ENCODE measurements at places on chromosomes 3 and 15.

DNA sequence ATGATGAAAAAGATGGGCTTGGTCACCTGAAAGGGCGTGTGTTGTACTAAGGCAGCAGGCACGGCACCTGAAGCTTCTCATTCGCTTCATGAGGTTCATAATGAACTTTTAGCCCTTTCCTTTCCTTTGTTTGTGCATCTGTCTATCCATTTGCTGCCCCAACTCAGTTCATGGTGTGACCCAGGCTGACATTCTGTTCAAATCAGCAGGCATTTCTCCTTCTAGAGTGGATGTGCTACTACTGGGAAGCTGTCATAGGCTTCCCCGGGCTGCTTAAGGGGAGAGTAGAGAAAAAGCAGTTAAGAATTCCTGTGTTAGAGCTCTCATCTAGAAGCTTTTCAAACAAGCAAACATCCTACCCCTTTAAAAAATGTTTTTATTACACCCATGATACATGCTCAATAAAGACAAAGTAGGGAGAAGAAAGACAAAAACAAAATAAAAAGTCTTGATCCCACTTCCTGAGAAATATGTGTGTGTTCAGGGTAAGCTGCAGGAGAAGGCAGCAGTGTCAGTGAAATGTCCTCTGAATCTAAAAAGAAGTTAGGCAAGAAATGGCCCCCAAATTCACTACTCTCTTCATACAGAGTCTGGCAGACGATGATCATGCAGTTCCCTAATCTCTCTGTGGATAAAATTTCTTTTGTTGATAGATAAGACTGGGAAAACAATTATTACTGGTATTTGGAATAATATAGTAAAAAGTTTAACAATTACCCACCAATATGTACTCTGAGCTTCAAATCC lies 136.9 kb upstream of the PFN2 start:
- DNase-seq: no peak

DNA sequence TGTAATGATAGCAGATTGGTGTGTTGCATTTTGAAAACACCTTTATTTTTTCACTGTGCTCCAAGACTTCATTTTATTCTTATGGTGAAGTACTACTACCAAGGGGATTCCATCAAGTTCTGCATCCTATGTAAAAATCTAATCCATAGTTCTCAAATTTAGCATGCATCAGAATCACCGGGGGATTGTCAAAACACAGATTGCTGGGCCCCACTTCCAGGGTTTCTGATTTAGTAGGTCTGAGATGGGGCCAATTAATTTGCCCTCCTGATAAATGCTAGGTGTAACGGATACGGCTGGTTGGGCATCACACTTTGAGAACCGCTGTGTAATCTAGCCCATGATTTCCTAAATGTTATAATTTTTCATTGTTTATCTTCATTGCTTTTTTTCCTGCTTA lies 692 bp downstream of the ZWILCH start:
- no peak for DNase-seq

GRCh38 chr3:8761866-8762265 lies 7.5 kb downstream of the OXTR start:
- no peak for DNase-seq

GRCh38 chr15:81400640-81401236 lies 26.7 kb upstream of the TMC3 start:
- no peak for DNase-seq

DNA sequence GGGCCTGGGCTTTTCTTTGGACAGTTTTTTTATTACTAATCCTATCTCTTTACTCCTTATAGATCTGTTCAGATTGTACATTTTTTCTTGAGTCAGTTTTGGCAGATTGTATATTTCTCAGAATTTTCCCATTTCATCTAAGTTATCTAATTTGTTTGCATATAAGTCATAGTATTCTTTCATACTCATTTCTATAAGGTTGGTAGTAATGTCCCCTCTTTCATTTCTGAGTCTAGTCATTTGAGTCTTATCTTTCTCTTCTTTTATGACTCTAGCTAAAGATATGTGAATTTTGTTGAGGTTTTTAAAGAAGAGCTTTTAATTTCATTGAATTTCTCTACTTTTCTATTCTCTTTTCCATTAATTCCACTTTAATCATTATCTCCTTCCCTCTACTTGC lies 27.2 kb downstream of the TRPM1 start:
- DNase-seq: no peak

Measured in H1 (cell line).